ENCODE measurements at places on chromosomes 7 and 10.

- no peak for DNase-seq
These were observed 159.9 kb downstream of the CAMK1D start for GRCh38 chr10:12509016-12509793.

DNA sequence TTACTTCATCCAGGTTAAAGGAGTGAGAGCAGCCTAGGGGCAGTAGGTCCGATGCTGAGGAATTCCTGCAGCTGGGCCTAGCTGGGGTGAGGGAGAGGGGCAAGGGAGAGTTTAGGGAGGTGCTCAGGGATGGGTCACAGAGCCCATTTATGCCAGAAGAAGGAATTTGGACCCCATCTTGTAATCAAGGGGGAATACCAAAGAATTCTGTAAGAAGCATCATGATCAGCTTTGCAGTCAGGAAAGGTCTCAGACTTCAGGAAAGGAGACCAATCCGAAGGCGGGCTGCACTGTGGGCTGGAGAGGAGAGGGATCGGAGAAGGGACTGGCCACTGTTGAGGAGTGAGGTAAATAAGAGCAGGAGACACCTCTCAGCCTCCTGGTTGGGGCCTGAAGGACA is 566.6 kb upstream of the MGMT start:
- DNase-seq = no peak

DNA sequence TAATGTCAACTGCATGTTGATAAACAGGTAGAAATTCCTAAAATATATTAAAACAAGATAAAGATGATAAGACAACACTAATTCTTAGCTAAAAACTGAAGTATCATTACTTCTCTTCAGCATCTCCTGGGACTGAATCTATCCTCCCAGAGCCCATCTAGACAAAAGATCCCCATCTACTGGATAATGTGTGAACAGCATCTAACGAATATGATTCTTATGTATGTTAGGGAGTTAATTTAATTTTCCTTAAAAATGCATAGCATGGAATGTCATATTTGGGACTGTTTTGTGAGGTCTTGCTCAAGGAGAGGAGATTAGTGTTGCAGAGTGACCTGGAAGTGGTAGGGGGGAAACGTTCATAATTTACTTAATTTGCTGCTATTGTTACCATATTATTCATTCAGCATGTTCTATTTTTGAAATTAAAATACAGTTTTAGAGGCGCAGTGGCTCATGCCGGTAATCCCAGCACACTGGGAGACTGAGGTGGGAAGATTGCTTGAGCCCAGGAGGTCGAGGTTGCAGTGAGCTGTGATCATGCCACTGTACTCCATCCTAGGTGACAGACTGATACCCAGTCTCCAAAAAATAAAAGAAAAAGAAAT is 305.1 kb upstream of the CSTF2T start:
- peak; percentile 56 for DNase-seq

- no peak for DNase-seq
These were observed 49.2 kb upstream of the SHH start for GRCh38 chr7:155861480-155861868.

- no peak for DNase-seq
These were observed 5.7 kb upstream of the CLEC5A start for GRCh38 chr7:141952461-141952860.

- DNase-seq = peak; percentile 5
These were observed 1017.0 kb upstream of the GHITM start for GRCh38 chr10:83122336-83122735.

- no peak for DNase-seq
These were observed 2.5 kb downstream of the ADRA2A start for GRCh38 chr10:111079241-111079760.

DNA sequence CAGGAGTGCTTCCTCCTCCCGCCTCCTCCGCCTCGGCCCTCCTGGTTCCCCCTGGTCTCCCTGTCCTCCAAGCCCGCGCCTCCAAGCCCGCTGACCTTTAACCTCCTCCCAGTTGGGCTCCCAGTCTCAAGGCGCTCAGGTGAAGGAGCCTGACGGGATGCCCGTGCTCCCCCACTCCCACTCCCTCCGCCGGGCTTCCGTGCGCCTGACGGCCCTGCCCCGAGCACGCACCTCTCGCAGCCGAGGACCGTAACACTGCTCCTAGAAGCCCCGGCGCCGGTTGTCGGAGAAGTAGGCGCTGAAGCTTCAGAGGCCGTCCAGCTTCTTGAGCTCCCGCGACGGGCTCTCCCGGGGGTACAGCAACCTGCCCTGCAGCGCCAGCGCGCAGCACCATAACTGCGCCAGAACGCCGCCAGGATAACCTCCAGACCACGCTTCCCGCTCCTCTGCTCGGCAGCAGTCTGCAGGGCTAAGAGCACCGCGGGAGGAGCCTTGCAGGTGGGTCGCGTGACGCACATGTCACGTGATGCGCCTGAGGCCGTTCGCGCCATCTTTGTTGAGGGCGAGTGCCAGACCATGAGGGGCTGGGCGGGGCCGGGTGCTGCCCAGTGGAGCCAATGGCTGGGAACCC is 71.0 kb upstream of the ZNF479 start:
- DNase-seq = no peak

GRCh38 chr10:131044379-131045111 is 267.0 kb downstream of the TCERG1L start:
- no peak for DNase-seq

GRCh38 chr7:81158189-81158588 is 239.3 kb upstream of the SEMA3C start:
- DNase-seq = no peak

DNA sequence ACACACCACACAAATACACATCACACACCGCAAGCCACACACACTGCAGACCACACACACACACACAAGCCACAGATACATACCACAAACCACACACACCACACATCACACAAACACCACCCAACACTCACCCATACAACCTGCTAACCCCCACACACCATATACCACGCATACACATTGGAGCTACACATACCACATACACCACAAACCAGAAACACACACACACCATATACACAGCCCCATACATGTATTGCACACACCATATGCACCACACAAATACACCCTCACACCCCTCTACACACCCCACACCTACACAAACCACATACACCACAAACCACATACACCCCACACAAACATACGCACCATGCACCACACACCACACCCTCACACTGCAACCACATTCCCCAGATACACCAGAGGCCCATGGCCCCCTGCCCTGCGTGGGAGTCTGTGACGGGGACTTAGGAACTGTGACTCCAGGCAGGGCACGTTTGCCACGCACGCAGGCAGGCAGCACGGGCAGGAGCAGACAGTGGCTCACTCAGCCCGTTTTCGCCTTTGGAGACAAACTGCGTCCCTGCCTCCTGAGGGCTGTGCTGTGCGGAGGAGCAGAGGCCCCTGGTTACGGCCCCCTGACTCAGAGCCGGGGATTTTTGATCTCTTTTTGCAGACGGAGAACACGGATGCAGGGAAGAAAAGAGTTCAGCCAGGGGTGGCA is 52.6 kb downstream of the TMEM209 start:
- peak; percentile 57 for DNase-seq

DNA sequence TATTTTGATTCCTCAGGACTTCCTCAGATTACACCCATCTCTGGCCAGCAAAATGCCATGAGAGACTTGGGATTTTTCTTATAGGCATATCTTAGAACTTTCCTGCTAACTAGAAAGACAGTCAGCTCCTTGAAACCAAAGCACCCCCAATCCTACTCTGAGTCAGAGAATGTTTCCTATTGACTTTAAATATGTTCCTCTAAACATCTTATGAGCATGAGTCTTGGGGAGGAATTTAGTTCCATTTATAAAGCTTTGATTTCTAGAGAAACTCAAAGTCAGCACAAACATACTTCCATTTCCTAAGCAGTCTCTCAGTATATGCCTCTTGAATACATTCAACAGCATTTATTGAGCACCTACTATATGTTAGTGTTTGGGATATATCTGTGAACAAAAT is 128.5 kb downstream of the INHBA start:
- DNase-seq = peak; percentile 60

- DNase-seq = peak; percentile 90
These were observed 59.3 kb upstream of the COMTD1 start for GRCh38 chr10:75294866-75295701.

- no peak for DNase-seq
These were observed 182.6 kb downstream of the REEP3 start for GRCh38 chr10:63703740-63704345.

GRCh38 chr7:141071855-141072547 is 1.9 kb upstream of the TMEM178B start:
- DNase-seq = no peak

GRCh38 chr10:84607044-84607443 is 278.7 kb downstream of the CCSER2 start:
- DNase-seq = no peak

DNA sequence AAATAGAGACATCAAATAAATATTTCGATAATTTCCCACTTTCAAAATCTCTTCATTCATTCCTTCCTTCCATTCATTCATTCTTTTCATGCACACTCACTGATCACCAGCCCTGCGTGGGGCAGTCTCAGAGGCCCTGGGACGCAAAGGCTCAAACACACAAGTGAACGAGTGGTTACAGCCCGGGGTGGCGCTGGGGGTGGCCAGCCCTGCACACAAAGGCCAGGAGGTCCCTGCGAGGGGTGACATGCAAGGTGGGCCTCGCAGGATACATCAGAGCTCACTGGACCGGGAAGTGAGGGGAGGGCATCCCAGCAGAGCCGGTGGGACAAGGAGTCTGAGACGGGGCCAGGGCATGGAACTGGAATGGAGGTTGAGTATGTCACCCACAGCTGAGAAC is 29.9 kb upstream of the TTYH3 start:
- no peak for DNase-seq

DNA sequence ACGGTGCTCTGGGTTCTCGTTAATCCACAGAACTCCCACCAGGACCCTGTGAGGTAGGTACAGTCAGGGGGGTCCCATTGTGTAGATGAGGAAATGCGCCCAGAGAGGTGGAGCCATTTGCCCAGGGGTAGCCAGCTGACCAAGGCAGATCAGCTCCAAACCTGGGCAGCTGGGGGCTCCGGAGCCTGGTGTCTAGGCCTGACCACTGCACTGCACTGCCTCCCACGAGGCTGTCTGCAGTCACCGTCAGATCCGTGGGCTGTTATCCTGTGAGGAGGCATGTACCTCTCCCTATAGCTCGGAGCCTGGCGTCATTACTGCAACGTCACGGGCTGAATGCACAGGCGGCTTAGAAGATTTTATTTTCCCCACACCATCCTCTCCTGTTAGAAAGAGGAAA is 411.8 kb upstream of the FOXK1 start:
- DNase-seq = no peak

DNA sequence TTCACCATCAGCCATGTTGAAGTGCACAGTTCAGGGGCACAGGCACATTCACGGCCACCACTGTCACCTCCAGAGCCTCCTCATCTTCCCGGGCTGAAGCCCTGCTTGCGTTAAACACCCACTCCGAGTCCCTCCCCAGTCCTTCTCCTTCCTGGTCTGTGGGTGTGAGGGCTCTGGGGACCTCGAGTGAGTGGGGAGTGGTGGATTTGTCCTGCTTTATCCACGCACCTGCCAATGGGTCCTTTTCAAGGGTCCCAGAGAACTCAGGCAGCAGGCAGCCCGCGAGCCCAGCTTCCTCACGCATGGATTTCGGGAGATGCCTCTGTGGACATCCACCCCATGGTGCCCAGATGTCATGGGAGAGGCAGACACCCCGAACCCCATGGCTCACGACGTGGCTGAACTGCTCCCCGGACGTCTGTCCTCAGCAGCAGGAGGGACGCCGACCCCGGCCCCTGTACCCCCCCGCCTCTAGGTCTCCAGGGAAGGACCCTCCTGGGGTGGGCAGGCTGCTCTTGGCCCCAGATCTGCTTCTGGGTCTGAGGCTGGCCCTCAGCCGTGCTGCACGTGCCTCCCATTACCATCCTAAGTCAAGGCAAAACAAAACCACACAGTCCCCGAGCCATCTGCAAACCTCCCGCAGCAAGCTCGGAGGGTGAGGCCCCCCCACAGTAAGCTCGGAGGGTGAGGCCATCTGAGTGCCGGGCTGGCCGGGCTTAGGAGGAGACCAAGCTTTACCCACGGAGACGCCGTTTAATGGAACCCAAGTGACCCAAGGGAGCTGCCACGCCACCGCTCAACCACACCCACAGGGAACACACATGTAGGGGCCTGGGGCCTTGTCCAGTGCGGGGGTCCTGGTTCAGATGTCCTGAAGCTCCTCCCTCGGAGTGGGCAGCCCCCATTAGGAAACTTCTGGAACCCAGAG is 9.0 kb downstream of the CYP2W1 start:
- no peak for DNase-seq

GRCh38 chr10:88254091-88254490 is 329.0 kb downstream of the RNLS start:
- peak; percentile 79 for DNase-seq

DNA sequence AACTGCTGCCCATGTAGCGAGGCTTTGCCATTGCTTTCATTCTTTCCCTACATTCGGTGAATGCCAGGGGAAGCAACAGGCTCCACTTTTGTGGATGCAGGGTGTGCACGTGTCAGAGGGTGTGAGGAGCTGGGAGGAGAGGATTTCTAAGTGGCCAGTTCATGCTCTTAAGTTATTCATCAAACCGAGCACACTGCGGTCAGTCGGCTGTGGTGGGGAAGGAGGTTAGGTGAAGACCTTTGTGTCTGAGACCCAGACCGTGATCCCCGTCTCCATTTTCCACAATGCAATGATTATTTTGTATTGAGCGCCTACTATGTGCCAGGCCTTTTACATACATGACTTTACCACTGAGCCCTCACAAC is 438.6 kb upstream of the GALNT17 start:
- DNase-seq = no peak

- DNase-seq = peak; percentile 86
These were observed 21.3 kb downstream of the MDH2 start for GRCh38 chr7:76069238-76069638.

GRCh38 chr10:7157091-7157490 is 253.7 kb downstream of the SFMBT2 start:
- no peak for DNase-seq

- DNase-seq = no peak
These were observed 51.9 kb downstream of the SLC16A9 start for GRCh38 chr10:59657724-59658123.

GRCh38 chr10:110073896-110074295 is 66.1 kb downstream of the ADD3 start:
- peak; percentile 34 for DNase-seq

DNA sequence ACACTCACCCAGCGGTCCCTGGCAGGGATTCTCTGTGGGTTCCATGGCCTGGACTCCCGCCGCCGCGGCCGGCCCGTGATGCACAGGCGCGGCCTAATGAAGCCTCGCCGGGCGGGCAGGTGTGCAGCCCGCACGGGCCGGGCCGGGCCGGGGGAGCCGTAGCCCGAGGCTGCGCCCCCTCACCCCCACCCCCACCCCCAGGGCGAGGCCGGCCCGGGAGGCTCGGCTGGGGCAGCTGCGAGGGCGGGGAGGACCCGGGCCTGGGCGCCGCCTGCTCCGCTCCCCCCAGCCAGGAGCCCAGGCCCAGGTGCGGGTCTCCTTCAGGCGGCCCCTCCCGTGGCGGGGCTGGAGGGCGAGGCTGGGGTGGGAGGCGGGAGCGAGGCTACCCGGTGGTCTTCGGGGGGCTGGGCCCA is at the start of gene NOBOX:
TSS of gene NOBOX (minus strand) at position 45 of the 413 bp plus-strand sequence.
- DNase-seq = no peak
